Bronchial epithelial cell (primary cell): ENCODE measurements at places on chromosomes 6 and 20. TPM values are rescaled to one million over a fixed set of nuclear protein-coding genes. Genes with fewer than 3 reads are reported as not detected.

DNA sequence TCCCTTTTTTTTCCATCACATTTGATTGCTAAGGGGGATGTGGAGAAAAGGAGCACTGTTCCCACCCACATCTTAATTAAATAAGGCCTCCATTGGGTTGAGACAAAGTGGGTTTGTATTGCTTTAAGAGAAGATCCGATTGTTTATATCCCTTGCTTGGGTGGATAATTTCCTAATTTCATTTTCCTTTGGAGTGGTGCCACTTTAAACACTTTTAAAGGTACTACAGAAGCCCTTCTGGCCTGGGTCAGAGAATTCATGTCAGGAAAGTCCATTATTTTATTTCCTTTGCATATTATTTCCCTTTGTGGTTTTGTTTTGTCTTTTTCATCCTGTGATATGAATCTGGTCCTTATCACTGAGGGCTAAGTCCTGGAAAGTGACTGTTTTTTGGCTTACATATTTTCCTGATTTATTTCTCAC, 56.9 kb downstream of the PHACTR2 start:
- DNase-seq = no peak

- no peak for DNase-seq
Observed at GRCh38 chr6:18214003-18214402, 50.3 kb downstream of the DEK start.

- DNase-seq = no peak
Observed at GRCh38 chr20:49795135-49795424, 17.5 kb upstream of the SLC9A8 start.

Gene DYNLT2
- 1.0 and 1.1 TPM in 2 replicates for total RNA-seq

DNA sequence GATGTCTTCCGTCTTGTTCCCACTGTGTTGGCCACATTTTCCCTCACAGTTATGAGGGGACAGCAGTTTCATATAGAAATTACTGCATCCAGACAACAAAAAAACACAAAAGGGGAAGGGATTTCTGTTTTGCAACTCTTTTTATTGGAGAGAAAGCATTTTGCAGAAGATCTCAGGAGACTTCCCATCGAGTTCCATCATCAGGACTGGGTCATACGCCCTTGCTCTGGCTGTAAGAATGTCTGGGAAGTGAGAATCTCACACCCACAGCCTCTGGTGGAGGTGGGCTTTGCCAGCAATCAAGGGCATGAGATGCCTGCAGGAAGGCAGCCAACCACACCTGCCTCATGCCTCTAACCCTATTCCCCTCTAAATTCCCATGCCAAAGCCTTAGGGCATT, 5.8 kb upstream of the IGF2R start:
- no peak for DNase-seq

DNA sequence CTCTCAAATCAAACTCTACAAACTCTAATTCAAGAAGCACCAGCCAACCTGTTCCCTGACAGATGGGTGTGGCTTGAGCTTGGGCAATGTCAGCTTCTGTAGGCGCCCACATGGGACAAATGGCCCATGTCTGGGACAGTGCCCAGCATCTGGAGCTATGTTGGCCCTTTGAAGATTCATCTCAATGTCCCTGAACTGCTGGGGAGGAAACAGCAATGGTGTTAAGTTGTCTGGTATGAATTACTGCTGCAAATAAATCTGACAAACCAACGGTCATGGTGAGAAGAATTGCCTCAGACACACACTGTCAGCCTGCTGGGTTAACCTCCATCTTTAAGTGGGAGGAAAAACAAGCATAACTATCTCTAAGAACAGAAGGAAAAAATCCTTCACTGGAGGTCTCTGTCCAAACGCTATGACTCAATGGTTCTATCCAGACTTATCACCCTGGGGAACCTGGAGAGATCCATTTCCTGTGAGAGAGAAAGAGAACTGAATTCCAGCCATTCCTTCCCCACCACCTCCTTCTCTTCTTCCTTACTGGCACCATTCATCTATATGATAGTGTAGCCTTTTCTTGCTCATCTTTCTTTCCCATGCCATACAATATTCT, 274.9 kb downstream of the CDH26 start:
- DNase-seq = no peak

Gene POPDC3
- total RNA-seq = 1.4 and 5.8 TPM in 2 replicates

Gene TRERF1
- total RNA-seq = 1.4 and 1.8 TPM in 2 replicates

DNA sequence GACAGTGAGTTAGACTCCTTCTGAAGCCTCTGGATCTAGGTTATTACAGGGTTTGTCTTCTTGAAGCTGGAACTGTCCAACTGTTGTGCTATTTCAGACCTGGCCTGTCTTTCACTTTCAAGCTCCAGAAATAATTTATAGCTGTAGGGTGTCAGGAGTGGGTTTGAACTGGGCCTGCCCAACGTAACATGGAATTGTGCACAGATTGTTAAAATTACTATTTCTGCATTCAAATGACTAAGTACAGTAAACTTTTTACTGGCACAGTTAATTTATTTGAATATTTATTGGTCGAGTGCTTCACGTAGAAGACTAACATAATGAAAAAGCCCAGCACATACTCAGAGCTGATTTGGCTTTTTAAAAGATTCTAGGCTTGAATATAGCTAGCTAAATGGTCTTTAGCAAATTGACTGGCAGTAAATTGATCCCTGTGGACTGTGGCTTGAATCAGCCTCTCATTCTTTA, 74.3 kb downstream of the ARID1B start:
- no peak for DNase-seq

GRCh38 chr6:33057222-33058150, 16.0 kb downstream of the HLA-DPA1 start:
- DNase-seq = no peak

- DNase-seq = peak; percentile 44
Observed at GRCh38 chr6:133242637-133243585, 1.8 kb downstream of the EYA4 start.

- DNase-seq = no peak
Observed at GRCh38 chr20:62202083-62202395, 18.0 kb downstream of the HRH3 start.

DNA sequence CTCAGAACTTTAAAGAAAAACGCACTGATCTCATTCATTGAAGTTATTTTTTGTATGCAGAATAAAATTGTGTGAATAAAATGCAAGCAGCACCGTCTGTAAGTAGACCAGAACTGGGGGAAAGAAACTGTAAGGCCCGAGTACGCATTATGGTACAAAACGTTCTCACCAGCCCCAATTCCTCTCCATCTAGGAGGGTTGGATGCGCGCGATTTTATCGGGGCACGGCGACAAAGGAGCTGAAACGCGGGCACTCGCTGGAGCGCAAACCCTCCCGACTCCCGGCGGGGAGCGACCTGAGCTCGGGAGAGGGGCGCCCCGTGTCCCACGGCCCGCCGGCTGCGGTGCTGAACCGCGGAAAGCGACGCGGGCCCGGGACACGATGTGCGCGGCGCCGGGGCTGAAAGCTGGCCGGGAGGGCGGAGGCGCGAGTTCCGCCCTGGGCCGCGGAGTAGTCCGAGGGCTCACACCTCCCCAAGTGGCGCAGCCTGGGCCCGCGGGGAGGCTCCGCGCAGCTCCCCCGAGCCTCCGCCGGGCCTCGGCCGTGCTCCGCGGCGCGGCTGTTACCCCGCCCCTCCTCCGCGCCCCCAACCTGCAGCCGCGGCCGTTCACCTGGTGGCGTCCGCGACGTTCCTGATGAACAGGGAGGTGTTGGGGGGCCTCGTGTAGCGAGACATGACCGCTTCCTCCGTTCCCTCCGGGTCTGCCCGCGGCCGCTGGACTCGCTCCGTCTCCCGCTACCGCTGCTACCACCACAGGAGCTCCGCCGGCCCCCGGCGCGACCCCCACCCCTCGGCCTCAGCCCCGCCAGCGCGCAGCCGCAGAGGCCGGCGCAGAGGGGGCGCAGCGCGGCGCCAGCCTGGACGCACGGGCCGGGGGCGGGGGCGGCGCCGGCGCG, at the start of gene SRSF12:
SRSF12 (minus strand) TSS at position 861 of the 898 bp plus-strand sequence; CDS start at position 677, 184 bp downstream.
- DNase-seq = no peak

DNA sequence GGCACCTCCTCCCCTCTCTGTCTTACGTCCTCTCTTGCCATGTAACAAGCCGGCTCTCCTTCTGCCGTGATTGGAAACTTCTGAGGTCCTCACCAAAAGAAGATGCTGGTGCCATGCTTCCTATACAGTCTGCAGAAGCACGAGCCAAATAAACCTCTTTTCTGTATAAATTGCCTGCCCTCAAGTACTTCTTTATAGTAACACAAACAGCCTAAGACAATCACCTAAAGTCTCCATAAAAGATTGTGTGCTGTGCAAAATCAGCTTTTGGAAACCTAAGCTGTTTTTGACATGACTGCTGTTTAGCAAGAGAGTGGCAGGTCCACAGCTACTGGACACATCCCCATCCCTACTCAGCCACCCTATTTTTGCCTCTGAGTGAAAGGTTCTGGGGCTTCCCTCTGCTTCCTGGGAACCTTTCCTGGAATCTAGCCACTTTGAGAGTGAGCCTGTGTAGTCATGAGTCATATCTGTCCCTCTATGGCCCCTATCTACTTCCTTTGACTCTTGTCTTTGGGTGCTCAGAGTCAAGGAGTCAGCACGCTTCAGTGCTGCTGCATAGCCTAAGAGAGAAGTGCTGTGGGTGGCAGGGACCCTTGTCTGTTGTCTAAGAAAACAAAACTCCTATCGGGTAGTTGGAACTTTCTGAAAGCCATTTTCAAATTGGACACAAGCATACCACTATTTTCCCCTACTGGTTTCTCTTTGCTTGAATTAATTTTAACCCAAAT, 110.0 kb downstream of the PPP1R14C start:
- DNase-seq = peak; percentile 91

DNA sequence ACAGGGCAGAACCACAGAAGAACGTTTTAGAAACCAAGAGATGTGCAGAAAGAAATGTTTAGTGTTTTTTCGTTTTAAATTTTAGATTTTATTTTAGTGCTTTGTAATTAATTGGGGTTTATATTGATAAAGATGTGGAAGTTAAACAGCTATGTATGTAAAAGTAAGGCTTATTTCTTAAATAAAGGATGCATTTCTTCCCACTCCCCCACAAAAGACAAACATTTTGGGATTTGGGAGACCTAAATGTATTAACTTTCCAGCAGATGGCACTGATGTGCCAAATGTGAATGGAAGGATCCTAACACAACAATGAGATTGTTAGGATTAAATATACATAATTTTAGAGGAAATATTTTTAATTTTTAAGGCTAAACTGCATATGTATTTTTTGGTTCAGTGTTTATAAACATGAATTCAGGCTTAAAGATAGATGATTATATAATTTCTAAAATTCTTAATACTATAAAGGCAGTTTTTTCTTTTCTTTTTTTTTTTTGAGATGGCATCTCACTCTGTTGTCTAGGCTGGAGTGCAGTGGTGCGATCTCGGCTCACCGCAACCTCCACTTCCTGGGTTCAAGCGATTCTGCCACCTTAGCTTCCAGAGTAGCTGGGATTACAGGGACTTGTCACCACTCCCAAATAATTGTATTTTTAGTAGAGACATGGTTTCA, 12.0 kb downstream of the PFDN4 start:
- DNase-seq = peak; percentile 52

Gene NOL7
- total RNA-seq = 83.5 and 108 TPM in 2 replicates

DNA sequence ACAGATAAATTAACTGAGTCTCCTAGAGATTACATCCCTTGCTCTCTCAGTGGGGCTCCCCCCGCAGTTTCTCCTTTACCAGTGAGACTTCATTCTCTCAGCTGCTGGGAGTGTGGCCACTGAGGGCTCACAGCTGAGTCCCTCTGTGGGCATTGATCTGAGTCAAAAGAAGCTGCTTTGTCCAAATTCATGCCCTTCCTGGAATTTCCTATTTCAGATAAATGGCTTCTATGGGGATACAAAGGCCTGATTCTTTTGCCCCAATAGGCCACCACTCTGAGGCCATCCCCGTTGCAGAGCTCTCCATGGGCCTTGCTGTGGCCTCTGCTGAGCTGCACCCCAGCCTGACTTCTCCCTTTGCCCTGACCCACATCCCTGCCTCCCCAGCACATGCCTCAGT, 10.0 kb downstream of the CST5 start:
- DNase-seq = no peak

DNA sequence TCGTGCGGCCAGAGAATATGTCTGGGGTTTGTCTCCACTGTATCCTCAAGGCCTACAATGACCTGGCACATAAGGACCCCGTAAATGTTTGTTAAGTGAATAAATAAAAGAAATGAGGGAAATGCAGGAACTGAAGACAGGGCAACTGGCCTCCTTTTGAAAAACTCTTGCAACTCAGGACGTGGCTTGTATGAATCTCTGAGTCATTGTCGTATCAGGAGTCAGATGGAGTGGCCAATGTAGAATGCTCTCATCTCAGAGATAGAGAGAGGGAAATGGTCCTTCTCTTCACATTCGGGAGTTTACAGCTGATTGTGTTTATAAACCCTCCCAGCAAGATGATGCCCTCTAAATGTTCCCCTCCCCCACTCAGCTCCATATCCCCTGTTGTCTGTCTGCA, 57.1 kb downstream of the UST start:
- peak; percentile 23 for DNase-seq

DNA sequence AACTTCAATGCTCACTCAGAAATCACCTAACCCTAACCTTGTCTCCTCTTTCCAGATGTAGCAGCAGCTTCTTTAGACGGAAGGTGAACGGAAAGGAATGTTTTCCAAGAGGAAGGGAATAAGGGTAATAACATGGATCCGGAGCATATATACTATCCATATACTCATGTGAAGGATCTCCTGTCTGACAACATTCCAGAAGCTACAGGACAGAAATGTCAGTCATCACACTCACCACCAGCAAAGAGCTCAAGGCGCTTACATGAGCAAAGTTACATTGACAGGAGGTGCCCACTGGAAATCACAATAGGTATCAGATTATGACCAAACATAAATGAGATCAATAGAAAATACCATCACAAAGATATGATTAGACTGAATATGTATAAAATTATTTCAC, 122.1 kb upstream of the CCDC28A start:
- DNase-seq = peak; percentile 10

Gene SIGLEC1
- not detected in 2 replicates for total RNA-seq

Gene OLIG3
- not detected in 2 replicates for total RNA-seq

GRCh38 chr6:127971945-127972391, 71.1 kb upstream of the THEMIS start:
- peak; percentile 68 for DNase-seq

DNA sequence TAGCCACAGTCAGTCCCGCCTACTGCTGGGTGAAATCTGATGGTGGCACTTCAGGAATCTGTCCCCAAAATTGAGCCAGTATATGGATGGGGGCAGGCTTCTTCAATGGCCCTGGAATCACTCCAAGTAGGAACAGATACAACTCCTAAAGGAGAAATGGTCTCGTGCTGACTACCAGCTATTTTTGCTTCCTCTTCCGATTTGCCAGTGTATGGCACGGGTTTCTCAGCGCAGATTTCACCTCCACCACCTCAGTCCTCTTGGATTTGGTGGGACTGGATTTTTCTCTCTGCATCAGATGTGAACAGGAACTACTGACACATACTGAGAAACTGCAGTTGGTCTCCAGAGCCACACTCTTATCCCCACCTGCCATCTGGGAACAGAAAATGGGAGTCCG, 27.2 kb downstream of the PNPLA1 start:
- DNase-seq = no peak

GRCh38 chr6:89221129-89221528, 4.0 kb upstream of the GABRR1 start:
- DNase-seq = no peak
